CD8-positive, alpha-beta T cell (primary cell): ENCODE measurements at places on chromosomes 11 and 22. TPM values are rescaled to one million over a fixed set of nuclear protein-coding genes. Genes with fewer than 3 reads are reported as not detected.

DNA sequence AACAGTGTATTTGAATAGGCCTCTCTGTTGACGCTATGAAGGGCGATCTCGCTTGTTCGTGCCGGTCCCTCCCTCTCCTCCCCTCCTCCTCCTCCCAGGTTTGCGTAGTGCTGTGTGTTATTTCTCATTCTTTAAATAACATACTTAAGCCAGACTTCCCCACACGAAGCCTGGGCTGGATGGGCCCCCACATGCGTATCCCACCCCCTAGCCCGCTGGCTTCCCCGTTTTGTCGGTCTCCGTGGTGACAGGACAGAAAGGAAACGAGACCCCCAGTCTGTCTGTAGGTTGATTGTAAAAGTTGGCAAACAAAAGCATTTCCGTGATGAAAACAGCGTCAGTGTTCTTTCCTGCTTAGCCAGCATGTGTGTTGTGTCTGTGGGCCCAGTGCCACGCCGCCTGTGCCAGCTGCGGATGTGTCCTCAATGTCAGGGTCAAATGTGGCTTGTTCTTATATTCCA lies 27.3 kb downstream of the FAM118A start:
- no peak for DNase-seq

GRCh38 chr11:6468712-6469495 lies 4.8 kb downstream of the TRIM3 start:
- peak; percentile 35 for DNase-seq

DNA sequence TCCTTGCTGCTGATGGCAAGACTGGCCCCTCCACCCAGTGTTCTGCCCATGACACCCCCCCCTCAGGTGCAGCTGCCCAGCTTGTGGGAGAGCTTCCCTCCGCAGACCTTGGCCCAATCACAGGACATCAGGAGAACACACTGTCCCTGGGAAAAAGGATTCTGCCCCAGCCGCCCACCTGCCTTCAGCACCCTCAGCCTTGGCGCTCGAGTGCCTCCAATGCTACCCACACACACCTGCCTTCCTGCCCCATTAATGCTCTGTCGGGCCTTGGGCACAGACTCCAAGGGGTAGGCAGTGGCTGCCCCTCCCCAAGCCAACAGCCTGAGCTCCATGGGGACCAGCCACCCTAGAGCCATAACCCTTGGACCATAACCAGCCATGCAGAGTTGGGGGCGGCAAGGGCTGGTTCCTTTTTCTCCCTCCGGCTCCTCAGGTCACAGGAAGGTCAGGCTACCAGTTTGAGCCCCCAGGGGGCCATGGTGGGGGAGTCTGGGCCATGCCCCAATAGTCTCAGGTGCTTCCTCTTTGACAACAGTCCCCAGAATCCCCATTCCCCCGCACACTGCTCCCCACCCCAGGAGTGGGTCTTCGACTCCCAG lies 1.3 kb upstream of the ZNF70 start:
- DNase-seq = no peak

DNA sequence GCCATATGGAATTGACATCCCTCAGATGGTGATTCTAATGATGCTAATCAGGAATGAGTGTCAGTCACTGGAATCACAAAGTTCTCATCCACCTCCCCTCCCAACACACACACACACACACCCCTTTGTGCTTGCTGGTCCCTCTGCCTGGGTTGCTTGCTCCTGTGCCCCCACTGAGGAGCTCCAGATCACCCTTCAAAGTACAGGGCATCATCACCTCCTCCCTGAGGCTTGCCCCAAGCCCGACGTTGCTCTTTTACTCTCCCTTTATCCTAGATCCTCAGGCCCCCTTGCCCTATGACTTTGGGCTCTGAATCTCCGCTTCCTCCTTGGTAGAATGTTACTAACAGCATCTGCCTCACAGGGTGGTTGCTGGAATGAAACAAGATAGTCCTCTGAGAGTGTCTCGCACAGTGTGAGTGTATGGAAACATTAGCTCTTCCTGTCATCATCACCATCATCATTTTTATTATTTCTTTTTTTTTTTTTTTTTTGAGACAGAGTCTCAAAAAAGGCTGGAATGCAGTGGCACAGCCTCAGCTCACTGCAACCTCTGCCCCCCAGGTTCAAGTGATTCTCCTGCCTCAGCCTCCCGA lies 3.4 kb downstream of the TOM1 start:
- no peak for DNase-seq

GRCh38 chr22:19631899-19632667 lies 82.2 kb upstream of the SEPTIN5 start:
- DNase-seq = no peak

DNA sequence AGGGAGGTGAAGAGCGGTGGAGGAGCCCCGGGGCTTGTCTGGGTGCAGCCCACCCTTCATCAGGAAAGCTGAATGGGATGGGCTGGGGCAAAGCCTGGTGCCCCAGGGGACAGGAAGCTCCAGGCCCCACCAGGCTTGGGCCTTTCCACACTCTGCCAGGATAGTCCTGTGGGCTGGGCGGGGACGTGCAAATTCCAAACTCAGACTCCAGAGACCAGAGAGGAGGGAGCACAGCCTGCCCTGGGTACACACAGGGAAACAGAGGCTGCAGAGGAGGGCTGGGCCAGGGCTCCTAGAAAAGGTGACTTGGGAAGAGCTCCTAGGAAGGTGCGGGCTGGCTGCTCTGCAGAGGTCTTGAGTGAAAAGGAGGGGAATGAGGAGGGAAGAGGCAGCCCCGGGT lies 124.7 kb downstream of the MED15 start:
- DNase-seq = no peak

DNA sequence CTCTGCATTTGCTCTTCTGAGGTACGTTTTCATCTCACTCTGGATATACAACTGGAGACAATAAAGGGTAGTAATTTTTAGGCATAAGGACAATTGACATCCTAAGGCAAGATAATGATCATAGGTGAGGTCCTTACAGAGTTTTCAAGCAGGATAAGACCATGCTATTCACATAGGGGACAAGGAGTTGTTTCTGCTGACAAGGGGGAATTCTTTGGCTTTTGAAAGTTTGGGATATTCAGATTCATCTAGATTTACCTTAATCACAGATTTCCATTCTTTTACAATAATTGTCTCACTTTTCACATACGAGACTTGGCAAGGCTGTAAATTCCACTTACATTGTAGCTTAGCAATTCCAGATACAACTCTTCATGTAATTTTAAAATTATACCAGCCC lies 256.2 kb downstream of the AASDHPPT start:
- no peak for DNase-seq

DNA sequence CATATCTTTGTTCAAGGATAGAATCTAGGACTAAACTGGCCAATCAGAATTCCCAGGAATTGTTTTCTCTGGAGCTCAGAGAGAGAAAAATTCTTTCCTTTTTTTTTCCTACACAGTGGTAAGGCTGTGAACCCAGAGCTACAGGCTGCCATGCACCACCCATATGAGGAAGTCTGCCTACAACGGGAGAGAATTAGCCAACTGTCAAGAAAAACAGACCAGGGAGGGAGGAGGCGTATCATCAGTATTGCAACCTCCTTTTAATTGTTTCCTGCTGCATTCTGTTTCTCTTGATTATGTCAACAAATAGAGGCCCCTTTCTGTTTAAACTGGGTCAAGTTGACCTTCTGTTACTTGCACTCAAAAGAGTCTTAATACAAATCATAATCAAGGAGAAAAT lies 176.5 kb upstream of the UBASH3B start:
- DNase-seq = no peak

GRCh38 chr22:41405588-41405987 lies 23.8 kb downstream of the TEF start:
- no peak for DNase-seq

- no peak for DNase-seq
Measured at GRCh38 chr22:43018615-43019014, 3.7 kb upstream of the PACSIN2 start.

DNA sequence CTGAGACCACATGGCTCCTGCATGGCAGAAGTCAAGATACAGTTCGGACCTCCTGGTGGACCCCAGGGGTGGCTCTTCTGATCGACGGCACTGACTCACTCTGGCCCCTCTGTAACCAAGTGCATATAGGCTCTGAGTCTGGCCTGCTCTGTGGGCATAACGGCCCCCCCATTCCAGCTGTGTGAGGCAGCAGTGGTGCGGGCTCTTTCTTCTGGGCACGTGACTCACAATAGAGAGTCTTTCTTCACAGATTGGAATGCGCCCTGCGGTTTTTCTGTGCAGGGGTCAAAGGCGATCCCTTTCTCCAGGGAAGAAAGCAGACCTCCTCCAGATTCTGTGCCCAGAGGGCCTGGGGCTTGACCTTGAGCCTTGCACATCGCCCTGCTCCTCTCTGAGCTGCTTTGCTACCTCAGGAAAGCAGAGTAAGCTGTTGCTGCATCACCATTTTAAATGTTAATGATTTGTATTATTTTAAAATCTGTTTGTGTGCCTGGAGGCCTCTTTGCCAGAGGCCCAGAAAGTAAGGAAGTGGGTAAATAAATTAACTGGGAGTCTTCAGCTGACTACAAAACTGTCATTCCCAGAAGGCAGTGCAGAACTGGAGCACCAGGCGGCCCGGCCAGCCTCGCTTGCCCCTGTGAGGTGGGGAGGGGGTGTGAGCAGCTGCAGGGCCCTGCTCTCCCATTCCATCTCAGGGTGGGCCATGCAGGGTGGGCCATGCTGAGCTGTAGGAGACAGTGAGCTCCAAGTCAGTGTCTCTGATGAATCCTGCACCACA lies 199.0 kb downstream of the GRIK4 start:
- no peak for DNase-seq

Gene MISFA
- total RNA-seq = not detected

Gene ZBED4
- total RNA-seq = 16.6 TPM

Gene TREH
- total RNA-seq = not detected

Gene POTEH
- not detected for total RNA-seq

Gene RTN3
- total RNA-seq = 13.2 TPM

Gene C1QTNF4
- total RNA-seq = 0.46 TPM

Gene NAT10
- 51.1 TPM for total RNA-seq

Gene LRRC56
- total RNA-seq = 3.2 TPM
